ENCODE measurements at places on chromosomes 7 and 10.

DNA sequence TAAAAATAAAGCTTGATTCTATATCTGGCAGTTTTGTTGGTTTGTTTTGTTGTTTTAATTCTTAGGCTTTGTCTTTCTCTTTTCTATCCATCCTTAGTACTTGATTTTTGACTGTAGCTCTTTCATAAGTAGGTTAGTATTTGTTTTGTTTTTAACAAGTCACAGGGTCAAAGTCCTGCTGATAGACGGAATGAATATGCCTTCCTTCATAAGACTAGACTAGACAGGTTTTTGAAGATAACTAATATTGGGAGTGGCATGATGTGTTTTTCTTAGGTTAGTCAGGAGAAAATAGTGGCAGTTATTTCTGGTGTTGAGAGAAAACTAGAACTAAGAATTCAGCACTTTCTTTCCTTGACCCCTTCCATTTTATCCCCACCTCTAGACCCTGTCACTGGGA, 50.4 kb downstream of the CASD1 start:
- DNase-seq, result no peak

DNA sequence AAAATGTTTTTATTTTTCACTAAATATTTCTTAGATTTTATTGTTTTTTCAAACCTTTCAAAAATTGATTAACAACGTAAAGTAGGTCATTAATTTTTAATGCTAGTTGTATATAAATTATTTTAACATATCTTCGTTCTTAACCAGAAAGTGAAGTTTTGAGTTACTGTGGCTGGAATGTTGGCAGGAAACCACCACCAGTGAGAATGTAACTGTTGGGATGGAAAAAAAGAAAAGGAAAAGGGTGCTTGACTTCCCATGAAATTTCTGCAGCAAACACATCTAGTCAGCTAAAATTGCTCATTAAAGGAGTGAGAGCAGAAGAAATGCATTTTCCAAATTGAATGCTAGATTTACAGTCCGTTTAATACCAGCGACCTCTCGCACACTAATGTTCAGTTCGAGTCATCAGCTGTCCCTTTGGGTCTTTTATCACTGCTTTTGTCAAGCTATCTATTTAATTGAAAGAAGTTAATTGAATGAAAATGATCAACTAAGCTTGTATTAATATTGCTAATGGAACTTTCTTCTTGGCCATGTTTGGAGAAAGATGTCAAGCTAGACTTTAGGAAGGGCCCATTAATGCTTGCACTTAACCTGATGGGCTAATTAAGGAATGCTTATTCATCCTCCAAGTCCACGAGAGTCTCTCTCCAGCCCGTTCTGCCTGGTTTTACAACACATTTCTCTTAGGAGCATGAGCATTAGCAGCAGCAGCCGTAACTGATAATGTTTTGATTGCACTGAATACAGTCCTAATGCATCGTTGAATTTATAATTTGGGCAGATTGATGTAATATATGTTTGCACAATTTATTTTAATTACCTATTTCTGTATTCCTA, 70.1 kb downstream of the UBE3C start:
- DNase-seq, result no peak

- DNase-seq, result no peak
These were observed 346.9 kb downstream of the TYW1 start for GRCh38 chr7:67343572-67343971.

DNA sequence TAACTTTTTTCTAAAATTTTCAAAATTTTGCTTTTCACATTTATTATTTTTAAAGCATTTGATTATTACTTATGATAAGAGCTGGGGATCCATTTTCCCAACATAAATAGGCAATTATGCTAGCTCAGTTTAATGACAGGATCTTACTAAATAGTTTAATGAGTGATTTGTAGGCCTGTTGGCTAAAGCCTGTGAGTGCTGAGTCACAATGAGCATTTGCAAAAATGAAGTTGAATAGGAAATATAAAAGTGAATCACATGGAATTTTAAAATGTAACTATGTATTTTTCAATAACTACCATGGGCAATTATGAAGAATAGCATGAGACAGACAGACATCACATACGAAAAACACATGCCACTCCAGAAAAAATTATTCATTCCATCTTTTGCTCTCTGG, 45.1 kb upstream of the ZPBP start:
- DNase-seq, result no peak

- no peak for DNase-seq
These were observed 320.2 kb upstream of the FZD1 start for GRCh38 chr7:90944021-90944420.

GRCh38 chr7:144489504-144489903, 86.0 kb upstream of the NOBOX start:
- no peak for DNase-seq

GRCh38 chr7:149474309-149475120, 13.7 kb upstream of the ZNF777 start:
- DNase-seq, result no peak

DNA sequence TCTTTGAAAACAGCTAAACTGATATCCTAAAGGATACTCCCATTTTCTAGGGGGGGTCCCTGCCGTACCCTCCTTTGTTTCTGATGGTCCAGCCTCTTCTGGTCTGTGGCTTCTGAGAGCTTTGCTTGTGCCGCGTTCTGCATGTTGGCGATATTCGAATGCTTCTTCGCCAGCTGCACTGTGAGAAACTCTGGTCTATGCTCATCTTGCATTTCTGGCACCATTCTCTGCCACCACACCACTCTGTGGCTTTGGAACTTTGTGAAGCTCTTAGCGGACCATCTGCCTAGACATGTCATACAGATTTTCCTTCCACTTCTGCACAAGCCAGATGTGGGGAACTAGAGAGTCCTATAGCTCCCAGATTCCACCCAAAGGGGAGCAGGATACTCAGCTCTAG, 197.2 kb downstream of the REEP3 start:
- no peak for DNase-seq

DNA sequence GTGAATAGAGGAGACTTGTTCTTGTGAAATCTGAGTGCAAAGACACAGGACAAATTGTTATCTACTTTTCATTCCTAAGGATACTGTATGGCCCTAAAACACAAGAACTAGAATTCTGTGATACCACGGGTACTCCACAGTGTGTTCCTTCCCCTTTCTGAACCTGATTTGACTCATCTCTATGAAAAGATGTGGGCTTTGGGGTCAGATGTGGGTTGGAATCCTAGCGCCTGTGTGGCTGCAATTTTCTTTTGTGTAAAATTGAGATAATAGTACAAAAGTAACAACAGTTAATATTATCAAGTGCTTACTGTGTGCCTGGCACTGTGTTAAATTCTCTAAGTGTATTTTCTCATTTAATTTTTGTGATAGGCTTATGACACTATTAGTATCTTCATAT, 8.1 kb downstream of the SRGN start:
- DNase-seq, result no peak

Data from hypothalamus (tissue), 51 donors.